Thoracic aorta (tissue), 2 donors: ENCODE measurements at places on chromosomes 16 and 17. TPM values are rescaled to one million over a fixed set of nuclear protein-coding genes. Genes with fewer than 3 reads are reported as not detected.

CTRB1 gene
- 9.3 TPM for total RNA-seq

DNA sequence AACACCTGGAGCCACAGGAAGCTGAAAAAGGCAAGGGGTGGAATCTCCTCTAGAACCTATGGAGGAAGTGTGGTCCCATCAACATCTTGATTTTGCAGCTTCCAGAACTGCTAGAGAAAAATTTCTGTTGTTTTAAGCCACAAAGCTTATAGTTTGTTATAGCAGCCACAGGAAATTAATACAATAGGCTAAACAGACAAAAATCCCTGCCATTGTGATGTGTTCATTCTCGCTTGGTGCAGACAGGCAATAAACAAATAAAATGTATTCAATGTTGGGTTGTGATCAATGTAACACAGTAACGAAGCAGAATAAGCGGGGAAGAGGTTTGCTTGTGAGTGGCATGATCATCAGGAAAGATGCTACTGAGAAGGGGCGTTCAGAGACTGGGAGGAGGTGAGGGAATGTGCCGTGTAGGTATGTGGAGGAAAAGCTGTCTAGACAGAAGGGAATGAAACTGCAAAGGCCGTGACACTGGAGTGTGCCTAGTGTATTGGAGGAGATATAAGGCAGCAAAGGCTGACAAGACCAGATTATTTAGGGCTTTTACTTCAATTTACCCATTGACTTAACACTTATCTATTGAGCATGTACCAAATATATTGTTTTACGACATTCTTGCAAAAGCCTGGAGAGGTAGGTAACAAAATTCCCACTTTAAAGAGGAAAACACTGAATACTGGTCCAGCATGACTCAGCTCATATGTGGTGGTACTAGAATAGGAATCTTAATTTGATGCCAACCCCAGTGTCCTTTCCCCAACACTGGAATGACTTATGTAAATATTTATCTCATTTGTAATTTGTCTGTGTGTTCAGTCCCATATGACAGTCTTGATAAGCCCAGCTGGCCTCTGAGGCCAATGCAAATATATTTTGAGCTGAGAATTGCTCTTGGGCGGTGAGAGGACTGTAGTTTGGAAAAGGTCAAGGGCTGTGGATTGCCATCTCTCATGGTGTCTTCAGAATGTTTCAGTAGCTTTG is 375.9 kb downstream of the CDH13 start:
- DNase-seq: no peak

GRCh38 chr17:39601758-39602532 is 5.8 kb downstream of the NEUROD2 start:
- no peak for DNase-seq

DNA sequence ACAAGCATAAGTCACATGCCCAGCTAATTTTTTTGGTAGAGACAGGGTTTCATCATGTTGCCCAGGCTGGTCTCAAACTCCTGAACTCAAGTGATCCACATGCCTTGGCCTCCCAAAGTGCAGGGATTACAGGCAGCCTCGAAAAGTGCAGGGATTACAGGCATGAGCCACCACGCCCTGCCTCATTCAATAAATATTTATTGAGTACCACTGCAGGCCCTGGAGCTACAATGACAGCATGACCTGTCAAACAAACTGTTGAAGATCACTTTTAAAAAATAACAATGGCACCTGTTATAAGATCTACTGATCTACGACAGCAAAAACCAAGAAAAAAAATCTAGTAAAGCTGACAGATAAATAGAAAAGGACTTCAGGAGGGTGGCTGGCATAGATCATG is 76.3 kb downstream of the CEP95 start:
- no peak for DNase-seq

DNA sequence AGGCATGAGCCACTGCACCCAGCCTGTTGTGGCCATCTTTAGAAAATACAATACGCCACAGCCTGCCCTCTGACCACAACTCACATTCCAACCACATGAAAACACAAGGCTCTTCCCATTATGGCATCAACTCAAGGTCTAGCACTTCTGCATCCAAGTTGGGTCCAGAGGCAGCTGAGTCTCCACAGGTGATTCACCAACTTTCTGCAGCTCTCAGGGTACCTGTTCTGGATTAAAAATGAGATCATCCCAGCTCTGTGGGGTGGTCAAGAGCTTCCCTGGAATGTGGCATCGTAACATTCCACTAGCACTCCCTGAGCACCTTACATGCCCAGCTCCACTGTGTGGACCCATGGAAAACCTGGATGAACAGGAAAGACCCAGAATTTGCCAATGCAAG is 9.9 kb upstream of the GUCY2D start:
- no peak for DNase-seq
